ENCODE measurements at places on chromosomes 12 and 14.

GRCh38 chr12:57280211-57281062, 29.4 kb upstream of the STAC3 start:
- peak; percentile 57 for DNase-seq

DNA sequence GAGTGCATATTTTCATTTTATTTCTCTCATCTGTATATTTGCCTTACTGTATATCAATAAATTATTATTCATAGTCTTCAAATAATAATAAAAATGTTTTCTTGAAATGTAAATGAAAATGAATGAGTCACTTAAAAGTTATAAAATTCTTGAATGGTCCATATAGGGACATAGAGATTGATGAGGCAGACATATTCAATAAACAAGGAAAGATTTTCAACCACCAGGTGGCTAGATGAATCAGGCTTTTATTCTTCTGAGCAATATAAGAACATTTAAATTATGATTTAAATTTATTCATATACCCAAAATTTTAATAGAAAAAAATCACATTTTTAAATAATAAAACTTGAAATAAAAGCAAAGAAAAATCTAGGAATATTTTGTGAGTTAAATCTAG, 249.5 kb downstream of the ACSS3 start:
- DNase-seq: no peak

DNA sequence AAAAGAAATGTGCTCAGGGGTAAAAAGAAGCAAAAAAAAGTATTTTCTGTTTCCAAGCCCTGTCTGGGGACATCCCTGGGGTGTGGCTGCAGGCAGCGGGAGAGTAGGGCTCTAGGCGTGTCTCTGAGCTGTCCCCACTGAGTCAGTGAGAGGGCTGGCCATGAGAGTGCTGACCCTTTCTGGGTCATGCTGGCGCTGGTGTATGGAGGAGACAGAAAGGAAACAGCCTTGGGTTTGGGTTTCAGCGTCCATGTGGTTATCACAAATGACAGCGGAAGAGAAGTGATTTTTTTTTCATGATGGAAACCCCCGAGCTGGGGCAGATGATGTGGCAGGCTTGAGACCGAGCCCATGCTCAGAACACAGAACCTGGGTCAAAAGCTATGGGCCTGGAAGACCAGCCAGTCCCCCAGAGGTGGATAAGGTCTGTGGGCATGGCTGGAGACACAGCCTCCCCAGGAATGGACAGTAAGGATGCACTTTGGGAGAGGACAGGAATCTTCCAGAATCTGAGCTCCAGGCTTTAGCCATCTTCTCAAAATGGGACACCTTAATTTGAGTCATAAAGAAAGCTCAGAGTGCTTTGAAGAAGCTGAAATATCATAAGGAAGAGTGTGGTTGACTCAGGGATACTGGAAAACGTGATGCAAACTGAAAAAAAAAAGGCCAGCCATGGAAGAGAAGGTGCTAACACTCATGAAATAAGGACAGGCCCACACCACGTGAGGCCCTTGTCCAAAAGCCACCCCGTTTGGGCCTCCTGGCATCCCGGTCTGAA, 36.2 kb downstream of the SYNE3 start:
- DNase-seq: peak; percentile 55

DNA sequence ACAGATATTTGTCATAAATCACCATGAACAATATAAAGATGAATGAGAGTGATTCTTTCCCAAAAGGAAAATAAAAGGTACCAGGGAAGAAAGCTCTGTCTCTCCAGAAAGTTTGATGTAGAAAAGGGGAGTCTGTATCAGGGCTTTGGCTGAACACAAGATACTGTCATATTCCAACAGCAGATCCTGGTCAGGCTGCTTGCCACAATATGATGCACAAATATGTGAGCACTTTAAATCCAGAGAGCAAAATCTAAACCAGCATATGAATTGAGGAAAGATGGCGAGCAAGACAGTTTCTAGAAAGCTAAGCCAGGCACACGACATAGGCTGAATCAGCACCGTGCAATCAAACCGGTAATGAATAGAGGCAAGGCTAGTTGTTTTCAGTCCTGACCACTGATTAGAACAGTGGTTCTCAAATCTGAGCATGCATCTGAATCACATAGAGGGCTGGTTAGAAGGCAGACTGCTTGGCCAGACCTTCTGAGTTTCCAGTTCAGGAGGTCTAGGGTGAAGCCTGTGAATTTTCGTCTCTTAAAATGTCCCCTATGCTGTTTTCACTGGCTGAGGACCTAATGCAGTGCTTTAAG, 60.7 kb downstream of the PLCZ1 start:
- no peak for DNase-seq

GRCh38 chr14:93040443-93040842, 75.3 kb downstream of the ITPK1 start:
- DNase-seq: no peak

- DNase-seq: no peak
Measured at GRCh38 chr12:21223930-21224329, 92.9 kb downstream of the SLCO1B1 start.

DNA sequence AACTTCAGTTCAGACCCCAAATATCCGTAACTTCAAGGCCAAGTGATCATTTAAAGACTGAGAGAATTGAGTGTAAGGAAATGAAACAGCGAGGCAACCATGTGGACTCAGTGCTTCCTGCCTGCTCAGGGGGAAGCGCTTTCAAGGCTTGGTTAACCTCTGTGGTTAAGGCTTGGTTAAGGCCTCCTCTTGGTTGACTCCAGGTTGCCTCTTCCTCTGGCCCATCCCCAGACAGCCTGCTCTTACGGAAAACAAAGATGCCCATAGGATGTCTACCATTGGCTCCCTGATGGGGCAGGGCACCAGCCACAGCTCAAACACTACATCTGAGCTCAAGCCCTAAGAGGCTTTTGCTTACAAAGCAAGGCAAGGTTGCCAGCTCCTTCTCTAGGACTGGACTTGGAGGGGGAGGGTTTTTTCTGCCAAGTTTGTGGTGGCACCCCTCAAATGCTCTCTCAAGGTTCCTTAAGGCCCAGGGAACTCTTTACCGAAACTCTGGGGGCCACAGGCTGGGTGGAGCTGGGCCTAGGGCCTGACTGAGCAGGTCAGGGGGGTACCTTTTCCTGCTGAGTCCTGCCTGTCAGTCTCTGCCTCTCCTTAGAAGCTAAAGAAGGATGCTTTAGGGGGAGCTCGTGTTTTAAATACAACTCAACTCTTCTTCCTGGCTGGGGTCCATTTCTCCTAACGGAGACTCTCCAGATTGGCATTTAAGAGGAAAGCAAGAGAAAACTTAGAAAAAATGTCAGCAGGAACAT, 13.7 kb downstream of the COL2A1 start:
- DNase-seq: no peak

GRCh38 chr14:99538275-99538674, 57.1 kb downstream of the CCNK start:
- no peak for DNase-seq

- DNase-seq: no peak
Measured at GRCh38 chr12:126147321-126147720, 1082.1 kb downstream of the AACS start.

GRCh38 chr14:30528778-30529642, 29.9 kb upstream of the G2E3 start:
- no peak for DNase-seq

DNA sequence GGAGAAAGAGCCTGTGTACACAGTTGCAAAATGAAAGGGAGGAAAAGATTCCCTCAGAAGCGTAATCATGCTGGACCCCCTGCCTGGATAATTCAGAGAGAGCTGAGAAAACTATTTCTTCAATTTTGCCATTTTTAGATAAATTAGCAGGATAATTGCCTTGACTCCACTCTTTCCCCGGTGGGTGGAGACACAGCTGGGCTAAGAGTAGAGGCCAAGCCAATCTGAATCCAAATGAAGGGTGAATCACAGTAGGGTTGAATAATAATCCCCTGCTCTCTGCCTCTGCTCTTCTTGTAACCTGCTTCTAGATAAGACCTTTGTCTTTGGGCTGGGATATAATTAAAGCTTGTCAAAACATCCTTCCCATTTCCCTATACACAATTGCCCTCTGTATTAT, 150.1 kb downstream of the CAPZA3 start:
- DNase-seq: no peak

- DNase-seq: no peak
Measured at GRCh38 chr12:120887253-120888043, 16.7 kb downstream of the SPPL3 start.

- no peak for DNase-seq
Measured at GRCh38 chr14:22465201-22465840, 123.7 kb downstream of the DAD1 start.

DNA sequence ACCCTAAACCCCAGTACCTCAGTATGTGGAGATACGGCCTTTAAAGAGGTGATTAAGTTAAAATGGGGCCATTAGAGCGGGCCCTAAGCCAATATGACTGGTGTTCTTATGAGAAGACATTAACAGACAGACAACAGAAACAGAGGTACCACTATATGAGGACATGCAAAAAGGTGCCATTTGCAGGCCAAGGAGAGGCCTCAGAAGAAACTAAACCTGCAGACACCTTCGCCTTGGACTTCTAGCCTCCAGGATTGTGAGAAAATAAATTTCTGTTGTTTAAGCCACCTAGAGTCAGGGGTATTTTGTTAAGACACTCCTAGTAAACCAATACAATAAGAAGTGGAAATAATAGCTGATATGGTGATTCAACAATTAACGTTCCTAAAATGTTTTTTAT, 32.6 kb downstream of the PTPRB start:
- no peak for DNase-seq

DNA sequence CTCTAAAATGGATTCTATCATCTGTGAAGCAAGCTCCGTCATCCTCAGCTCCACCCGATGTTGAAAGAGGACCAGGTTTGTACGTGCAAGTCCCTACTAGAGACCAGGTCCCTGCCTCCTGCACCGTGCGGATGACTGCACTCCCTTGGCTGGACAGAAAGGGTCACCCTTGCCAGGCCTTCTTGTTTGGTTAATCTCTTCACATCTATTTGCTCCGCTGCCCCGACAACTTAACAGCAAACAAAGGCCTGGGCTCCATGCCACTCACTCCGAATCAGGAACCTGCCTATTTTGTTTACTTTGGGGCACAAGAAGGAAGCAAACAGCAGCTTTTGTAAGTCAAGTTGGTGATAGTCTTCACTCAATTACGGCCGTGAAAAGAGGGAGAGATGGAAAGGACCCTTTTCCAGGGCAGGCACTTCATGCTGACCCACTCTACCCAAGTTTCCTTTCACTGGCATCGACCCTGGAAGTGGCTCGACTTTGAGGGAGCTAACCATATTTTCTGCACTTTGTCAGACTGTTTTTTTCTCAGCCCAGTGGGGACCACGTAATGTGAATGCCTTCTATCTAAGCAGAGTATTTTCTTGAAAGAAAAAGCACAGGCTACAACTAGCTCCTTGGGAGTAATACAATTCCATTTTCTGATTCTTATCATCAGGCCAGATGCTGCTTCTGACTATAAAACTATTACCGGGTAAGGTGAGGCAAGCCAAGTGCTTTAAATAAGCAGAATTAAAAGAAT, 202.6 kb downstream of the FOXN3 start:
- no peak for DNase-seq

DNA sequence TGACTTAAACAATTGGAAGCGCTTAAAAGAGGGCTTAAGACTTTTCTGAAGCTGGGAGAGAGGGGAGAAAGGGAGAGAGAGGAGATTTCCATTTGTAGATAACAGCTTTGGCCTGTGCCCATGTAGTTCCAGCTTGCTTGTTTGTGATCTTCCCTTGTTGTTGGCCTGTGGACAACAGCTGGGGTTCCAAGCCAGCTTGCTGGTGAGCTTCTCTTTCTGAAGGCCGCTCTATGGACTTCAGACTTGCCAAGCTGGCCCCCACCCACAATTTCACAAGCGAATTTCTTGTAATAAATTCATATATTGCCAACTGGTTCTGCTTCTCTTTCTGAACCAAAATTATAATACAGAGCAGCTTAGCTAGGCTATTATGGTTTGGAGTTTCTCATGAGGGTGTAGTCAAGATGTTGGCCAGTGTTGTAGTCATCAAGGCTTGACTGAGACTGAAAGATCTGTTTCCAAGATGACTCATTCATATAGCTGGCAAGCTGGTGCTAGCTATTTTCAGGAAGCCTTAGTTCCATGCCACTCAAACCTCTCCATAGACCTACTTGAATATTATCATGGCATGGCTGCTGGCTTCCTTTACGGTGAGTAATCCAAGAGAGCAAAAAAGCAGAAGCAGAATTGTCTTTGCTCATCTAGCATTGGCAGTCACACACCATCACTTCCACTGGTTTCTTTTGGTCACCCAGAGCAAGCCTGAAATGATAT, 89.4 kb downstream of the ATP23 start:
- DNase-seq: no peak

DNA sequence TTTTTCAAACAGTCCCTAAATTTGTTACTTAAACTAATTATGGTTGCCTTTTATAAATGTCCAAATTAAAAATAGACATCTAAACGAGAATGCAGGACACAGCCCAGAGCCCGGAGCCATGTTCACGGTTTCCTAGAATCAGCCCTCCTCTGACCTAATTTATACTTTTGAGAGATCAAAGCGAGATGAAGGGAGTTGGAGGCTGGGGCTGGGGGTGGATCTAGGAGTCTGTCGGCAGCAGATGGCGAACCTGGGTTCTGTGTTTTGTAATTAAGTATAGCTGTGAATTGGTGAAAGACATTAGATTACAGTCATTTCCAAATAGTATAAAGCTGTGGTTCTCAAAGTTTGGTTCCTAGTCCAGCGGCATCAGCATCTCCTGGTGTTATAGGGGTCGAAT, 210.1 kb downstream of the SLC41A2 start:
- no peak for DNase-seq

GRCh38 chr14:104229534-104230055, 91.2 kb downstream of the KIF26A start:
- DNase-seq: no peak

All from activated T-cell treated with anti-CD3 and anti-CD28 coated beads, Interleukin-2, amount 50 U/mL, for 1 hour (primary cell).